ENCODE measurements at places on chromosomes 7 and 10.

GRCh38 chr10:124035928-124036558 is 57.4 kb downstream of the CHST15 start:
- no peak for DNase-seq

- no peak for DNase-seq
Observed at GRCh38 chr7:75617634-75618234, 121.0 kb downstream of the HIP1 start.

GRCh38 chr7:44565795-44566559 is 7.7 kb downstream of the DDX56 start:
- no peak for DNase-seq

DNA sequence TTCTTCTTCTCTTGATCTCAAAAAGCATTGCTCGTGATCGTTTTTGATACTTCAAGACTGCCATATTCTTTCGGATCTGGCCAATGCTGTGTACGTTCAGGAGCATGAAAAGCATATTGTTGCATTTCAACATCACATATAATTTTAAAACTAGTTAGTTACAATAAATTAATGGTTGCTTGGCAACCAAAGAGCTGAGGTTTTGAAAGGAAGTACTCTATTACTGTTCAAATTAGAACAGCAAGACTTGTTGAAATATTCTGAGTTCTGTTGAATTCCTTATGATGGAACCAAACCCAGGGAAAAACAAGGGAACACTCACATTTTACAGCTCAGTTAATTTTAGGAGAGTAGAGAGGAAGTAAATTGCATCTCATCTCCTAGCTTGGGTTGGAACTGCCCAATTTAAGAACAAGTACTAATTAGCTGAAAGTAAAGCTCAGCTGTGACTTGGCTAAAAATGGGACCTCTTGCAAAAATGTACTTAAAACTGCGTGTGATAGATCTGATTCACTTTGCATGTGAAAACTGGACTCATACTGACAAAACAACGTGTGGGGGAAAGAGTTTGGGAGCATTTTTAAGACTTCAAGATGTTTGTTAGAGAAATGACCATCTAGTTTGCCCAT is 21.2 kb downstream of the OR9A2 start:
- DNase-seq = no peak

GRCh38 chr7:84085147-84085546 is 109.4 kb downstream of the SEMA3A start:
- no peak for DNase-seq

DNA sequence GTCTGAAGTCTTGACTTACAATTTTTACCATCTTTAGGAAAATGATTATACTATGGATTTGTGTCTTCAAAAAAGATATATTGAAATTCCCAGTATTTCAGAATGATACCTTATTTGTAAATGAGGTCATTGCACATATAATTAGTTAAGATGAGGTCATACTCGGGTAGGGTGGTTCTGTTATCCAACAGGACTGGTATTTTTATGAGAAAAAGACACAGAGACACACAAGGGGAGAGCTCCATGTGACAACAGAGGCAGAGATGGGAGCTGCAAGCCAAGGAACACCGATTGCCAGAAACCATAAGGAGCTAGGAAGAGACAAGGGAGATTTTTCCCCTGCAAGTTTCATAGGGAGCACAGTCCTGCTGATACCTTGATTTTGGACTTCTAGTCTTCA is 356.9 kb downstream of the ARL4A start:
- DNase-seq = no peak

GRCh38 chr10:35306852-35307251 is 29.5 kb upstream of the CCNY start:
- no peak for DNase-seq

GRCh38 chr7:157977717-157978496 is 609.7 kb downstream of the PTPRN2 start:
- DNase-seq = no peak

DNA sequence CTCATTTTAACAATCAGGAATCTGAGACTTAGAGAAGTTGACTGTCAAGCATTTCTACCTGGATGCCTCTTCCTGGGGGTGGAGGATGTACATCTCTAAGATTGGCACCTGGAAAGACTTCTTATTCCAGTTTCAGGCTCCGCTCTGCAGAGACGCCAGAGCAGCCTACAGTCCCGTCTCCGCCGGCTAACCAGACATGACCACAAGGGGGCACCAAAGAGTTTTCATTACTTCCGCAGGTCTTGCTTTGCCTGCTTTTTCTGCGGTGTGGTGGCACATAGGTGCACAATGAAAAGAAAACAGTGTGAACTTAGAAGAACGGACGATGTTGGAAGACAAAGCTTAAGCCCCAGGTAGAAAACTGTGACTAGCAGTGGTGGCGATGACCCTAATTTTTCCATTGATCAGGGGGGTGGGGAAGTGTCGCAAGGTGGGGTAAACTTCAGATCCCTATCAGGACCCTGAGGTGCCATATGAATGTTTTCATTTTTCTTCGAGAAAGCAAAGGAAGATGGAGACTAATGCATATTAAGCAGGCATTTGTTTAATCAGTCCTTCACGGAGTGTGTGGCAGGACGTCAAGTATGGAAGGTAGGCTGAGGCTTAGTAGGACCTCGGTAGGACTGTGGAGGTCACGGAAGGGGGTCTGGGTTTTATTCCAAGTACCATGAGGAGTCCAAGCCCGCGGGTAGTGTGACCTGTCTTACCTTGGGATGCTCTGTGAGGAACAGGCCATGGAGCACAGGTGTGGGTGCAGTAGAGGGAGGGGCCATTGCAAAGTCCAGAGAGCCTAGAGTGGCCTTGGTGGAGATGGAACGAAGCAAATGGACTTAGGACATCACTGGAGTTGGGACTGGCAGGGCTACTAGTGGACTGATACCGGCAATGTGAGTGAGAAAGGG is 60.1 kb upstream of the SORCS3 start:
- peak; percentile 72 for DNase-seq

- no peak for DNase-seq
Observed at GRCh38 chr7:112022128-112022527, 184.1 kb downstream of the DOCK4 start.

DNA sequence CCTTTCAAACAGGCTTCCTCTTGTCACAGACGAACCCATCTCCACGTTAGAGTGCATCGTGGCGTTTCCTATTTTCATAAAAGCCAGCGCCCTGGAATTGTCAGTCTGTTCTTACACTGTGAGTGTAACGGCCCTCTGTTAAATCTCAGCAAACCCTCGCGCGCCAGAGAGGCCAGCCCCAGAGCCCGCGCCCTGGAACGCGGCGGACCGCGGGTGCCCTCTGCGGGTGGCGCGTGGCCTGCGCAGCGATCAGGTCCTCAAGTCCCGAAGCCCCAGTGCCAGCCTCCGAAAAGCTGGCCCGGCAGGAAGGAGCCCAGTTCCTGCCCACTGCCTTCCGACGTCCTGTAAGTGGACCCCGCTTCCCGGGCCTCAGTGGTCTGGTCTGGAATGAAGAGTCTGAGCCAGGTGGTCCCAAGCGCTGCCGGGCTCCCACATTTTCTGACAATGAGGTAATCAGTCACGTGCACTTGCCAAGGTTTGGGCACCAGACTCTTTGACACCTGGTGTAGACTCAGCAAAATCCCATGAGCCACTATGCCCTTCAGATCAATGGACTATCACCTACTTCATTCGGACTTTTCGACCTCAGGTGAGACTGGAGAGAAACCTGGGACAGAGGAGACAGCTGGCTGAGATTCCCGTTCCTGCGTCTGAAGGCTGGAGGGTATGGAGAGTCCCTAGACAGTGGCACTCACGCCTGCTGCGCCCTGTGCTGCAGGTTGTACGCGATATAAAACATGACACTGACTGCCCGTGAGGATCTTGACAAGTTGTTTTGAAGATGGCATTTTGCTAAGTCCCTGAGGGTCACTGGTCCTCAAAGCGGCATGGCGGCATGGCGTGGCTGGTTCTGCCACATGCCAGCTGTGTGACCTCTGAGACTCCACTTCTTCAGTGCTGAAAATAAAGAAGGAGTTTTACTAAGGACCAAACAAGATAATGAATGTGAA is 109.4 kb upstream of the LANCL2 start:
- DNase-seq = peak; percentile 73

DNA sequence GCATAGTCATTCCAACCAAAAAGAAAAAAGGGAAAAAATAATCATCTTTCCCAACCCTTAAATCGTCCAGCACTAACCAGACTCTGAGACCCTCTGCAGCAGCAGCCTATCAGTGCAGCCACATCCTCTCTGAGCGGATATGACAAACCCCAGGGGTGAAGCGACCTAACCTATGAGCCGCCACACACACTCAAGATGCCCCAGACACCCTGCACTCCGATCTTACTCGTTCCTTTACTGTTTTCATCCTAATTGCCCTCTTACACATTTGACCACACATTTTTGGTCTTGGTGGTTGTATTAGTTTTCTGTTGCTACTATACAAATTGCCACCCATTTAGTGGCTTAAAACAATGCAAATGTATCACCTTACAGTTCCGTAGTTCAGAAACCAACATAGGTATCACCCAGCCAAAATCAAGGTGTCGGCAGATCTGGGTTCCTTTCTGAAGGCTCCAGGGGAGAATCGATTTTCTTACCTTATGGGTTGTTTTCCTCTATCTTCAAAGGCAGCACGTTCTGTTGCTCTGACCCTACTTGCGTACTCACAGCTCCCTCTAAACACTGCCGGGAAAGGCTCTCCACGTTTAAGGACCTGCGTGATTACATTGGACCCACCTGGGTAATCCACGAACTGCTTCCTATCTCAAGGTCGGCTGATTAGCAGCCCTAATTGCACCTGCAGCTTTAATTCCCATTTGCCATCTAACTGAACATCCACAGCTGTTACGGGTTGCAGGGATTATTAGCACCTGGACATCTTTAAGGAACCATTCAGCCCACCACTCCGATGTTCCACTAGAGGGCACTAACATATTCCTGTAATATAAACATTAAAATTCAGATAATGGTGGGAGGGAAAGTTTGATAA is 37.3 kb upstream of the PRSS1 start:
- peak; percentile 6 for DNase-seq

GRCh38 chr10:126935263-126935946 is 30.2 kb downstream of the DOCK1 start:
- peak; percentile 38 for DNase-seq

GRCh38 chr10:116526219-116526618 is 19.5 kb upstream of the PNLIP start:
- no peak for DNase-seq

DNA sequence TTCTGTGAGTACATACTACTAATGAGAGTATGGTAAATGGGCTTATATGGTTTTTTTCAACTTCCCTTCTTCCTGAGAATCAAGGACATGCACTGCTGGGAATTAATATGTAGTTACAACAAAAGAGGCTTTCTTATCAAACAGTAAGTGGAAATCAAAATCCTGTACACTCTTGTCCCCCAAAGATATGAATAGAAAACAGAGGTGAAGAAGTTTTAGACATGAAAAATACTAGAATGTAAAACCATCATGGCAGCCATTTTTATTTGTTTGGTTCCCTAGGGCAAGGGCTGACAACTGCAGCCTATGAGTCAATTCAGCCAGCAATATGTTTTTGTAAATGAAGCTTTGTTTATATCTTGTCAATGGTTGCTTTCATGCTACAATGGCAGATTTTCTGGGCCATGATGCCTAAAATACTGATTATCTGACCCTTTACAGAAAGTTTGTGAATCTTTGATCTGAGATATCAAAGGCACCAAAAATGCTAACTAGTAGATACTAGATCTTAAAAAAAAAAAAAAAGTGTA is 422.4 kb downstream of the PARD3 start:
- no peak for DNase-seq

- DNase-seq = no peak
Observed at GRCh38 chr10:77252380-77253146, 385.0 kb downstream of the KCNMA1 start.

DNA sequence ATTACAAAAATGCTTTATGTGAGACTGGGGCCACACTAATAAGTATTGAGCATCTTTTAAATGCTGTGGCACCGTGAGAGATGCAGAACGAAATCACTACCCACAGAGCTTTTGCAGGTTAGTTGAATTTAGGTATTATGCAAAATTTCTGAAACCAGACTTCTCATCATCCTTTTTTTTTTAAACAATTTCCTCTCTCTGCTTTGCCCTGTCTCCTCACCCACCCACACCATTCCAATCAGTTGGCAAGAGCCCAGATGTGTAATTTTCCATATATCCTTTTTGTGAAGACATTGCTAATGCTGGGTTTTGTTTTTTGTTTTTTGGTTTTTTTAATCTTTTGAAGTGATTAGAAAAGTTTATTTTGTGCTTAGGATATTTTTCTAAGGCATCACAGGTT is 1.1 kb downstream of the YAE1 start:
- no peak for DNase-seq

- no peak for DNase-seq
Observed at GRCh38 chr10:27457966-27458365, 46.1 kb upstream of the RAB18 start.

GRCh38 chr7:48971173-48971572 is 46.8 kb downstream of the CDC14C start:
- DNase-seq = no peak

- DNase-seq = no peak
Observed at GRCh38 chr10:33804584-33804983, 470.1 kb upstream of the NRP1 start.

- DNase-seq = no peak
Observed at GRCh38 chr7:17126413-17127268, 171.8 kb upstream of the AHR start.

DNA sequence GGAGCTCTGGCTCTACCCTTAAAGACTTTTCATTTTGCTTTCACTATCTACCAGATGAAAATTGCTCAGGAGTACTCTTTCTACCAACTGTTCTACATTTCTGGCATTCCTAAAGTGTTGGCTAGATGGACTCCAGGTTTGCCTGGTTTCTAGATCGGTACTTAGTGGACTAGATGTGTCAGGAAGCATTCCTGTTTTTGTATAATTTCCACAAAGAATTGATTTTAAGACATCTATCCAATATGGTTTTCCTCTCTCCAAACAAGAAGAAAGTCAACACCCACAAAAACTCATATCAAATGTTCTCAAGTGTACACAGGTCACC is 157.7 kb downstream of the CHRM2 start:
- no peak for DNase-seq
